Kidney epithelial cell (primary cell): ENCODE measurements at places on chromosomes 16 and 17.

DNA sequence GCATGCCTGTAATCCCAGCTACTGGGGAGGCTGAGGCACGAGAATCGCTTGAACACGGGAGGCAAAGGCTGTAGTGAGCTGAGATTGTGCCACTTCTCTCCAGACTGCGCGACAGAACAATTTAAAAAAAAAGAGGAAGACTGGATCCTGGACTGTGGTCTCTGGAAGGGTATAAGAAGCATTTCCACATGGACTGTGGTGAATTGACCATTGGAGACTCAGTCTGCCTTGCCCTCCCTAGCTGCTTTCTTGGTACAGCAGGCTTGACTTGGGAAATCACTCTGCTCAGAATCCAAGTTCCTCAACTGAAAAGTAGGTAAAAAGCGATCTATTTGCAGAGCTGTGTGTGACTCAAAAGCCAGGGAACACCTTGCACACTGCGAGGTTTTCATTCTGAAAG is 1.0 kb upstream of the MGRN1 start:
- DNase-seq, result no peak

DNA sequence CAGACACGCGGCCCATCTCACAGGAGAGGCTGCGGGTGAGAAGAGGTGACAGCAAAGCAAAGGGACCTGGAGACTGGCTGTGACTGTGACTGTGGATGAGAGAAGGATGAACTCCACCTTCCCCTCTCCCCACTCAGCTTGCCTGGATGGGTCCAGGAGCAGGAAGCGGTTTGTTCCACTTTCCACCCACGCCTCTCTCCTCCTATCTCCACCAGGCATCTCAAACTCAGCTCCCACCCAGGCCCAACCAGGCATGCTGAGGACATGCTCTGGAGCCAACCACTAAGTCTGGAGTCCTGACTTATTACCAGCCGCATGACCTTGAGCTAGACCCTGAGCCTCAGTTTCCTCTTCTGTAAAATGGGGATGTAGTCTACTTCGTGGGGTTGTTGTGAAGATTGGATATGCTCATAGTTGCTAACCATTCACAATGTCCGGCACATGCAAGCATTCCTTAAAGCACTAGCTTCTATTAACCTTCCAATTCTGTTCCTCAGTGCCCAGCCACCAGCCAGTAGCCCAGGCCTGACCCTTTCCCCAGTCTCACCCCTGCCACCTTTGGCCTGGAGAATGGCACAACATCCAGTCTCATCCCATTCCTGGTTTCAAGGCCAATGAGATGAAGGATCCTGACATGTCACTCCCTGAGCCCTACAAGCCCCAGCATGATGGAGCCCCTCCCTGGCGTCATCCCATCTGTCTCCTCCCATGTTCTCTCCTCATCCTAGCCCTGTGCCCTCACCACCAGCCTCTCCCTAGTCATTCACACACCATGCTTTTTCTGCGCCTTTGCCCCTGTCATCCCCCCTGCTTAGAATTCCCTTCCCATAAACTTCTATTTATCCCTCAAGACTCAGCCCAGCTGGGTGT is 2.3 kb downstream of the GAS2L2 start:
- no peak for DNase-seq

DNA sequence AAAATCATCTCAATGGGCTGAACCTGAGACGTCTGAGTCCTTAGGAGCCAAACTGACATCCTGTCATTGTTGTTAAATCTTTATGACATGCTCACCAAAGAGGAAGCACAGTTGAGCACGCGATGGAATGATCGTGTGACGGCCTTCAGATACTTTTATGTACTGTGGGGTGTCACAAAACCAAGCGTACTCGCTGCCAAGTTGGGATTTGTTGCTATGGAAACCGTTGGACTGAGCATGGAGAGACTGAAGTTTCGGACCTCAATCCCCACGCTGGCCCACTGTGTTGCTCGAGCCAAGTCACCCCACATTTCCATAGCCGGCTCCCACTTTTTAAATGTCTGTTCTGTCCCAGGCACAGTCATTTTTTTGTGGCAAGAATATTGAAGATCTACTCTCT is 222.8 kb upstream of the SDK2 start:
- DNase-seq, result no peak

GRCh38 chr17:51425773-51426172 is 165.4 kb downstream of the UTP18 start:
- no peak for DNase-seq

DNA sequence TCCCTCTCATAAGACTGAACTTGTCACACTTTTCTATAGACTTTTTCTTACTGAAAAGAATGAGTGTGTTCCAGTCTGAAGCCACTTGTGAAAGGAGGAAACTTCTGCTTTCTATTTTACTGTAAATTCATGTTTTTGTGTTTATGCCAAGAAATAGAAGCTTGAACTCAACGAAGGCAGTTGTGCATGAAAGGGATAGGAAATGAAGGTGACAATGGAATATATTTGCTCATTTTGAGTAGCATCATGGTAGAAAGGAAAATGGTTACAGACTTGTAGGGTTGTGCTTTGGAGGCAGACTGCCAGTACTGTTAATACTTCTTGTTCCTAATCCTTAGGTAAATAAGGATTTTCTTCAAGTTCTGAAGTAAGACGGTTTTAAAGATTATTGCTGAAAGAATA is 8.1 kb downstream of the CLTC start:
- no peak for DNase-seq

DNA sequence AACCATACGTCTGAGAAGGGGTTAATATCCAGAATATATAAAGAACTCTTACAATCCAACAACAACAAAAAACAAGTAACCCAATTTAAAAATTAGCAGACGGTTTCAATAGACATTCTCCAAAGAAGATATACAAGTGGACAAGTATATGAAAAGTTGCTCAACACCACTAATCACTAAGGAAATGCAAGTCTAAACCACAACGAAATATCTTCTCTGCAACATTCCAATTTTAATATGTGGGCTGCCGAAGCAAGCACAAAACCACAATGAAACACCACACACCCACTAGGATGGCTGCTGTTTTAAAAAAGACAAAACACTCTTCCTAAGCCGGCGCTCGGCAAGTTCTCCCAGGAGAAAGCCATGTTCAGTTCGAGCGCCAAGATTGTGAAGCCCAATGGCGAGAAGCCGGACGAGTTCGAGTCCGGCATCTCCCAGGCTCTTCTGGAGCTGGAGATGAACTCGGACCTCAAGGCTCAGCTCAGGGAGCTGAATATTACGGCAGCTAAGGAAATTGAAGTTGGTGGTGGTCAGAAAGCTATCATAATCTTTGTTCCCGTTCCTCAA is 5.9 kb upstream of the SLC13A2 start:
- DNase-seq, result no peak

DNA sequence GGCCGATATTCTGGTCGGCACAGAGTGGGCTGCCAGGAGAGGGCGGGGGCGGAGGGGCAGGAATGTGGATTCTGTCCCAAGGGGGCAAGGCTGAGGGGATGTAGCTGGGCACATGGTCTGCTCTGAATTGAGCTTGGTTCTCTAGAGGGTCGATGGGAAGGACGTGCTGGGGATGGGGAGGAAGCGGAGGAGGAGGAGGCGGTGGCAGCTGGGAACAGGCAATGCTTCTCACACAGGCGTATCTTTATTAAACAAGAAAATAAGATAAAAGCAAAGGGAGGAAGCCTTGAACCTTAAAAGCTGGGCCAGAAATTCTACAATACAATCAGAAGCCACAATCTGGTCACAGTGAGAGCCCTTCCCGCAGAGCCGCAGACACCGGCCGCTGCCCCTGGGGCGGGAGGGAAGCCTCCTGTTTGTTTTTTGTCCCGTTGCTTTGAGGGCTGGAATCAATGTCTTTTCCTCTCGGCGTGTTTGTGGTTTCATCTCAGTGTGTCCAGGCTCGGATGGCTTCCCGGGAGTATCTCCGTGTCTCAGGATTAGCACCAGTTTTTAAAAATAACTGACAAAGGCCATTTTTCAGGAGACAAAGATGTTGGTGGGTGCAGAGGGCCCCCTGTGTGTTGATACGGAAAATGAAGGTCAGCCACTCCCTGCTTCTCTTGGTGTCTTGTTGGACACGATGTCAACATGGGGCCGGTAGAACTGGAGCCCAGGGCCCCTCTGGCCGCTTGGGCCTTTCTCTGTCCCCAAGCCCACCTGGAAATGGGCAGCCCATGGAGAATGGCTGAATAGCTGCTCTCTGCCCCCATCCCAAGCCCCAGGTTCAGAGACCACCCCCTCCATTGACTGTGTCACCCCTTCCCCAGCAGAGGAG is 12.3 kb upstream of the SLC7A5 start:
- DNase-seq, result no peak

GRCh38 chr16:48300391-48300856 is 53.1 kb upstream of the ABCC11 start:
- no peak for DNase-seq

GRCh38 chr16:23217646-23218045 is 35.1 kb downstream of the SCNN1G start:
- no peak for DNase-seq

DNA sequence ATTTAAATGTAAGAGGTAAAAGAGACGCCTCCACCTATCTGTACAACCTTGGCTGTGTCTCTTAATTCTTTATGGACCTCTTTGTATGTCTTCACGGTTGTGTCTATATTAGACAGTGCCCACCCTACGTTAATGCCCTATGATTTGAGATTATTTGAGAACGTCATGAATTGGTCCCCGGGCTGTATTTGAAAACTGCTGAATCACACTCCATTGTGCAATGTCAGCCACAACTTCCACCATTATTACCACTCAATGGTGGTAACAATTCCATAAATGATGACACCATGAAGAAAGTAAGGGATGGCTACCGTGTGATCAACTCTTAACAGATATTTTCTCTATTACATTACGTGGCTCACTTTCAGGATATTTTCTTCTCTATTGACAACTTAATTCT is 182.4 kb upstream of the RBFOX1 start:
- no peak for DNase-seq

DNA sequence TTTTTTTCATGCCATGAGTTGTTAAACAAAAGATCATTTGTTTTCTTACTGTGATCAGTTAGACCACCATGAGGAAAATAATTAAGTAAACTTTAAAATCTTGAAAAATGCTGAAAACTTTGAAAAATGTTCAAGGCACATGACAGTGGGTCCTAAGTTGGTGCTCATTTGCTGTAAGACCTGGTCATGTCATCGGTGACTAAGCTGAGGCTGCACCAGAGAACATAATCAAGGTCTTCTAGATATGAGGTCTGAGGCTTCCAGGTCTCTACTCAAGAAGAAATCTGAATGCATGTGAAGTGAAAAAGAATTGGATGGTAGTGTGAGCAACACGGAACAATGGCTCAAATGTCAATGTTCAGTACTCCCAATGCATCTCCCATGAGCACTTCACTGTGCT is 87.6 kb downstream of the CFDP1 start:
- DNase-seq, result no peak

DNA sequence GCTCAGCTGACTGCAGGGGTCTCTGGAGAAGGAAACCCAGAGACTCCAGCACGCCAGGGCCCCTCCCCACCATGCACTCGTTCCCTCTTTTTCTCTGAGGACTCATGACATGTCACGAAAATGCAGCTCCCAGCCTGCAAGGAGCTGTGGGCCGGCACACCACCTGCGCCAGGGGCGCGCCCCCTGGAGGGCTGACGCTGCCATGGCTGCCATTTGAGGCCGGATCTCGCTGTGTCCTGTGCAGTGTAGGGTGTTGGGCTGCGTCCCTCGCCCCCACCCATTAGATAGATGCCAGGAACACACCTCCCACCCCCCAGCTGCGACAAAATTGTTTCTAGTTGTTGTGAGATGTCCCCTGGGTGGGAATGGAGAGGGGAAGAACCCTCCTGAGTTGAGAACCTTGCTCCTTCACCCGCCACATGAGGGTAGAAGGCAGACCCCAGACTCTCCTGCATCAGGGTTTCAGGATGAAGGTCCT is 8.2 kb downstream of the SYNGR2 start:
- DNase-seq, result no peak

DNA sequence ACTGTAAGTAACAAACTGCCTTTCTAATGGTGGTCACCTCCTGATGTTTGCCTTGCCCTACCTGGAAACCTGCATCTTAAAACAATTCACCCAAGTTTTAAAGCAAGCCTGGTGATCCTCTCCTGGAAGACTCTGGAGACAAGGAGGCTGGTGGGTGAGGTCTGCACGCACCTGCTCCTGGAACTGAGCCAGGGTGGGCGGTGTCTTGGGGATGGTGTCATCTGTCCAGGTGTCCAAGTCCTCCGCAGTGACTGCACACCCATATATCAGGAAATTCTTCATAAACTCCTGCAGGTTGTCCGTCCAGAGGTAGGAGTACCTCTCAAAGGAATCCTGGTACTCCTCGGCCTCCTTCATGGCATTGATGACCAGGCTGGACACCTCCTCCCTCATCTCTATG is 44.9 kb downstream of the DNAH17 start:
- DNase-seq, result no peak

DNA sequence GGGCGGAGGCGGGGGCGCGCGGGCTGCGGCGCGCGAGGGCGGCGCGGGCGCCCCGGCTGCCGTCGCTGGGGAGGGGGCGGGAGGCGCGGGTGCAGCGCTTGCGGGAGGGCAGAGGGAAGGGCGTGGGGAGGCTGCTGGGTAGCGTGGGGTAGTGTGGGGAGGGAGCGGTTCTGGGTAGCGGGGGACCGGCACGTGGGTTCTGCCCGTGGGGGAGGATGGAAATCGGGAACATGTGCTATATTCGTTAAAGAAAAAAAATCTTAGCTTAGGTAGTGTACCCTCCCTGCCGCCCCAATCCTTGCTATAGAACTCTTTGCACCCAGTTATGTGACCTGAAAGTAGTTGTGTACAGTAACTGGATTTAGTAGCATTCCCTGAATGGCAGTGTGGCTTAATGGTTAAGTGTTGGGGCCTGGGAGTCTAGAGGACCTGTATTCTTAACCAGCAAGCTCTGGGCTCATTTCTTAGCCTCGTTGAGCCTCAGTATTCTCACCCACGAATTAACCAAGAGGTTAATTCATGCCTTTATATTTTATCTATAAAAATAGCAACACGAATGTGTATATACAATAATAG is 646 bp downstream of the RABEP1 start:
- DNase-seq, result no peak

GRCh38 chr16:22070361-22071330 is 21.7 kb upstream of the VWA3A start:
- DNase-seq, result no peak

GRCh38 chr16:67403976-67404555 is 10.8 kb upstream of the TPPP3 start:
- no peak for DNase-seq

DNA sequence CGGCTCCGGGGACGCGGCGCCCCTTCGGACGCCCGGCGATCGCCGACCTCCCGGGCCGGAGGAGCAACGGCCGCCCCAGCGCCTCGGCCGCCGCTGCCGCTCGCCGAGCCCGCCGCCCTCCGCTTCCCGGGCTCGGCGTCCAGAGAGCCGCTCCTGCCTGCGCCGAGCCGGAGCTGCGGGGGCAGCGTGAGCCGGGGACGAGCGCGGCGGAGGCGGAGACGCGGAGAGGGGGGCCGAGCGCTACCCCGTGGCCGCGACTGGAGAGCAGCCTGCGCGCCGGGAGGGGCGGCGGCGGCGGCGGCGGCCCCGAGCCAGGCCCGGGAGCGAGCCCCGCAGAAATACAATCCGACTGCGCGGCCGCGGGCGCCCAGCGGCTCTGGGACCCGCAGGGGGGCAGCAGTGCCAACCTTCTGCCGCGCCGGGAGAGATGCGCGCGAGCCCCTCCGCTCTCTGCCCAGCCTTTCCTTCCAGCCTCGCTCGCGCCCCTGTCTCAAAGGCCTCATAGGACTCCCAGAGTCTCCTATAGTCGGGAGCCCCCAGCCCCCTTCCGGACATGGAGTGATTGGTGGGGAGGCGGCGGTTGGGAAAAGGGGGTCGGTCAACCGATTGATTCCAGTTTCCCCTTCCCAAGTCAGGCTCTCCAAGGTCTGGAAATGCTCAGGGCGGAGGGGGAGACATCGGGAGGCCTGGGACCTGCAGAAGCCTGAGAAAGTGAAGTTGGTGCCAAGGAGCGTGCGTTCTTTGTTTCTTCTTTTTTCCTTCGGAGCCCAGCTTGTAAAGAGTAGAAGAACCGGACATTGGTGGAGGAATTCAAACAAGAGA is 1.0 kb upstream of the SDK2 start:
- DNase-seq, result no peak
